ENCODE measurements at places on chromosomes 5 and 9. TPM values are rescaled to one million over a fixed set of nuclear protein-coding genes. Genes with fewer than 3 reads are reported as not detected.

DNA sequence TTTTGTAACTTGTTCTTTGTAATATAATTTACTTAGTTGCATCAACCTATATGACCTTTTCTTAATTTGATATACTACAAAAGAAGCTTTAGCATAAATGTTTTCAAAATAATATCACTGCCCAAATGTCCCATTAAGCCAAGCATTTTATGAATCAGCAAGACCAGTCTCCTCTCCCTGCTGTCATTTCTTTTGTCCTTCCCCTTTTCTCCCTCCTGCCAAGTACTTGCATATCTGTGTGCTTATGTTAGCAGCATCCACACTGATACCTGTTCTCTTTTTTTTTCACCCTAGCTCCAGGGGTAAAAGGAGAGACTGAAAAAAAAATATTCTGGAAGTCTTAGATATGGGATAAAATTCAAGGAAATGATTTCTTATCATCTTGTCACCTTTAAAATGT, 69.7 kb downstream of the ZSWIM6 start:
- H3K27me3 ChIP-seq = peaks cover 2% of the 10 kb centered on the region
- H3K27ac ChIP-seq = no peak overlapping the region
- H3K4me3 ChIP-seq = no peak overlapping the region
- peaks cover 5% of the 10 kb centered on the region for H3K4me1 ChIP-seq

DNA sequence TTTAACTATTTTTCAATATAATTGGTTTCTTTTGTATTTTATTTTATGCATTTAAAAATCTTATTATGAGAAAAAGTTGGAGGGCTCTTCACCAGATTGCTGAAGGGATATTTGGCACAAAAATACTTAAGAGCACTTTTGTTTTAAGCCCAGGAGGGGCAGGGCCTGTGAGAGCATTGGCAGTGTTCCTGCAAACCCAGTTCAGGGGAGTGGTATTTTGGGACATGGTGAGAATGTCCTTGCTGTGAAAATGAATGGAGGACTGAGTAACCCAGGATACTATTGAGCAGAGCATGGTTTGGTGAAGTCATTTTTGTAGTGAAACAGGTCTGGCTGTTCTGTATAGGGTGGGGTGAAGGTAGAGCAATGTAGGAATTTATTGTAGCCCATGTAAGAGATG, 121.4 kb downstream of the KCTD16 start:
- DNase-seq = no peak
- no peak overlapping the region for H3K4me3 ChIP-seq
- H3K36me3 ChIP-seq = no peaks in the 10 kb centered on the region
- H3K27me3 ChIP-seq = no peaks in the 10 kb centered on the region
- no peaks in the 10 kb centered on the region for H3K4me1 ChIP-seq
- H3K27ac ChIP-seq = no peak overlapping the region

DNA sequence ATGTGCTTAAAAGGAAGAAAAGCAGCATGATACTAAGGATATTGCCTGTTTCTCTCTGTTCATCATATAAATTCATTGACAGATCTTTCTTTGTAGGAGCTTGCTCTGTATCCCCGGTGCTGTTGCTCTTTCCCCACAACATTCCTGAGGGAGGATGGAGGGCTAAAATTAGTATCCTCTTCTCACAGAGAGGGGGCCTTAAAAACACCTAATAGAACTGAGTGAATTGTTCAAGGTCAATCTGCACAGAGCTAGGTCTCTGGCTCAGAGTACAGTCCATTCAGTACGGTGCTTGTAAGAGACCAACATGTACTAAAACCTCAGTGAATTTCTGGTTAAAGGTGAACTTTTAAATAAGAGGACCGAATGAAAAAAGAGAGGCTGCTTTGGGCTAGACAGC, 88.7 kb downstream of the PALM2AKAP2 start:
- H3K4me3 ChIP-seq = no peak overlapping the region
- H3K36me3 ChIP-seq = no peaks in the 10 kb centered on the region
- DNase-seq = no peak
- H3K4me1 ChIP-seq = no peaks in the 10 kb centered on the region
- H3K27ac ChIP-seq = no peak overlapping the region

TMEM215 gene
- total RNA-seq = not detected

BNC2 gene
- total RNA-seq = not detected

SPINK14 gene
- not detected for total RNA-seq

GRCh38 chr5:77981820-77982219, 205.7 kb upstream of the TBCA start:
- H3K4me3 ChIP-seq = no peak overlapping the region
- H3K36me3 ChIP-seq = no peaks in the 10 kb centered on the region
- no peak overlapping the region for H3K27ac ChIP-seq
- DNase-seq = no peak
- peaks cover 35% of the 10 kb centered on the region for H3K27me3 ChIP-seq
- H3K4me1 ChIP-seq = no peaks in the 10 kb centered on the region

Measured in activated CD8-positive, alpha-beta T cell treated with anti-CD3 and anti-CD28 coated beads, Interleukin-2, amount 10 ng/mL, durations not matched to agents 7 days and 5 days (primary cell).